ENCODE measurements at places on chromosomes 6 and 20.

GRCh38 chr6:14100138-14100537 lies 17.4 kb upstream of the CD83 start:
- no peak for DNase-seq

GRCh38 chr6:146884728-146885127 lies 286.0 kb downstream of the ADGB start:
- no peak for DNase-seq

- DNase-seq: no peak
Measured at GRCh38 chr20:32231245-32231644, 23.6 kb downstream of the POFUT1 start.

- no peak for DNase-seq
Measured at GRCh38 chr20:59993736-59994430, 35.7 kb downstream of the CDH26 start.

Measured in CD4-positive, alpha-beta T cell treated with Interleukin-2 at 100 ng/mL for 4 hours (primary cell).